Forelimb muscle (tissue), 1 donor: ENCODE measurements at places on chromosomes 4 and X.

DNA sequence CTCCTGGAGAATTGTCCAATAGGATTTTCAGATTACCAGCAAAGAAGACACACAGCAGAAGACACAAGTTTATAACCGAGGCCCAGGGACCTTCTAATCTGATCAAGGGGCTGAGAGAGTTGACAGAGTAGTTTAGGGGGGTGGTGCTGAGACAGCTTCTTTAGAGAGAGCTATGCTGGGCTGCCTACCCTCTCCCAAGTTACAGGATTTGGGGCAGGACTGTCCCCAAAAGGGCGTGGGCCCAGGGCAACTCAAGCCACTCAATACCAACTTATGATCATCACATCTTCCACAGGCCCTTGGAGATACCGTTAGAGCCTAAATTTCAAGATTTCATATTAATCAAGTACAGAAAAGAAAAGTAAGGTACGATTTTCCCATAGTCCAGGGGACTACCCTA is 43.0 kb downstream of the PDHA1 start:
- DNase-seq: no peak

DNA sequence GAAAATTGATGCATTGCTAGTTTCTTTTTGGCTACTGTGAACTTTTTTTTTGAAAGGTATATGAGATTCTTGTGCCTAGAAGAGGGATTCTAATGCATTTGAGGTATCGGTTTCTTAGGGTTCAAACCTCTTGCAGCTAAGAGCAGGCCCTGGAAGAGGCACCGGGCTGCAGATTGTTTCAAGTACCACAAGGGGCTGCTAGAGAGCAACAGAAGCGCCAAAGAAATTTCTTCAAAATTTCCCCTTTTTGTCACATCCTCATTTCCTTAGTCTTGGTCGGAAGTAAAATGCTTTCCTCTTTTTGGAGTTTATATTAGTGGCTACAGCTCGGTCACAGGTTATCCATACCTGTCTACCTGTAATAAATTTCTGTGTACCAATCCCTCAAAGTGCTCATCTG is 89.8 kb downstream of the PDGFRA start:
- no peak for DNase-seq

DNA sequence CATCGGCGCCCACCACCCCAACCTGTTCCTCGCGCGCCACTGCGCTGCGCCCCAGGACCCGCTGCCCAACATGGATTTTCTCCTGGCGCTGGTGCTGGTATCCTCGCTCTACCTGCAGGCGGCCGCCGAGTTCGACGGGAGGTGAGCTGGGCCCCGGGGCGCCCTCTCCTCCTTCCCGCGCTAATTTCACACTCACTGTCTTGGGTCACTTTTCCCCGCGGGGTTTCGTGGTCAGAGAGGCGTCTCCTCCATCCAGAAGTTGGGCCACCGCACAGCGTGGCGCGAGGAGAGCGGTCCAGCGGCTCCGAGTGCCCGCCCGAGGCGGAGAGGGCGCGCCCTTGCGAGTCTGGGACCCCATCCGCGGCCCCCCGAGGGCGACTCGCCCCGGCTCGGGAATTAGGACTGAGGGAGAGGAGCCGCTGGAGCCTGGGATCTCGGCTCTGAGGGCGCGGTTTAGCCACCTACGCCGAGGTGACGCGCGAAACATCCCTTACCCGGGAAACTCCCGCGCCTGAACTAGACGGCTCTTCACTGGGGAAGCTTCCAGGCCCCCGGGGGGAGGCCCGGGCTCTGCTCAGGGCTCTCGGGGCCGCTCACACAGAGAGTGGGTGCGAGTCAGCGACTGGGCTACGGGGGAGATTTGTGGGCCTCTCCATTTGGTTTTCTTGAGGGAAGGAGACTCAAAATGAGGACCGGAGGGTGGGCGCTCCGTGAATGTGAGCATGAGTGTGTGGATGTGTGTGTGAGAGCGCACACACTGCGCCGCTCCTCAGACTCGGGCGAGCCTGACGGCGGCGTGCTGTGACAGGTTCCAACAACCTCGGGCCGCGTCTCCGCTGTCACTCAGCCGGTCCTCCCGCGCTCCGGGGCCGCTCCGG is 551 bp downstream of the NPNT start:
- no peak for DNase-seq

DNA sequence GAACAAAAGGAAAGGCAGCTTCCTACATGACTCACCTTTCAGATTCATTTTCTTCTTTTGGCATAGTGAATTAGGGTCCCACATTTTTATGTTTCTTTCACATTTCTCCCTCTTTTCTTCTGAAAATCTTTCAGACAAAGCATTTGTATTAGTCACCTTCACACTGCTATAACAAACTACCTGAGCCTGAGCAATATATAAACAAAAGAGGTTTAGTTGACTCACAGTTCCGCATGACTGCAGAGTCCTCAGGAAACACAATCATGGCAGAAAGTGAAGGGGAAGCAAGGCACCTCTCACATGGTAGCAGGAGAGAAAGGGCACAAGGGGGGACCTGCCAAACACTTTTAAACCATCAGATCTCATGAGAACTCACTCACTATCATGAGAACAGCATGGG is 36.9 kb downstream of the MAGEA9 start:
- no peak for DNase-seq

DNA sequence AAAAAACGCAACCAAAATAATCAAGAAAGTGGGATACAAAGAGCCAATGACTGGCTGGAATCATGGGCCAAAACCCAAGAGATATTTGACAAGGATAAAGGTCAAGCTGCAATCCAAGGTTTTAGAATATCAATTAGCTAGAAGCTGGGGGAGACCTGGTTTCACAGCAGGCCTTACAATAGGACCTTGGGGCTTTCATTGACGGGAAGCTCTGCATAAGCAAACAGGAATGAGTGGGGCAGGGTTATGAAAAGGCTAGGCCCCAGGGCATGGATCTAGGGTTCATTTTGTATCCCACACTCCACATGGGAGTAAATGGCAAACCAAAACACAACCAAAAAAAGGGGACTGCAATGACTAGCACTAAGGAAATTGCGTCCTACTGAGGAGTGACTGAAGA is 215.3 kb downstream of the HS6ST2 start:
- DNase-seq: no peak

GRCh38 chr4:106676173-106676921 is 307.8 kb upstream of the GIMD1 start:
- no peak for DNase-seq

GRCh38 chr4:142307857-142308256 is 538.2 kb downstream of the INPP4B start:
- DNase-seq: no peak

- no peak for DNase-seq
Measured at GRCh38 chr4:108919226-108919893, 156.5 kb upstream of the ETNPPL start.

- peak; percentile 59 for DNase-seq
Measured at GRCh38 chr4:138090150-138090917, 151.8 kb downstream of the SLC7A11 start.

DNA sequence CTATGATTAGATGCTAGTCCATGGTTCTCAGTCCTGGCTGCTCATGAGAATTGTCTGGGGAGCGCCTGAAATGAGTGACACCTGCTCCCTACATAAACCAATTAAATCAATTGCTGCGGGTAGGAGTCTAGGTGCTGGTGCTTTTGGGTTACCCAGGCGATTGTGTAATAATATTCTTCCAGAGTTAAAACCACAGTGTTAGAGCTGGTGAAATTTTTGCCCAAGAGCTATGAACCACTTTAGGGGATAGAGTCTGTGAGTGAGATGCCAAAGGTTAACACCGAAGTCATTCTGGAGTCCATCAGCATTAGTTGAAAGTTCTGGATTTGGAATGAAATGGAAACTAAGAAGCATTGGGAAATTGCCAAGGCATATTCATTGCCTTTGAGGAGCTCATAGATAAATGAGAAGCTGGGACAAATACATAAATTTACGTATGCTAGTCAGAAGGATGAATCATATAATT is 15.3 kb downstream of the PDK3 start:
- DNase-seq: no peak

- no peak for DNase-seq
Measured at GRCh38 chr4:133839326-133839725, 362.3 kb downstream of the PABPC4L start.
